Activated T-helper 17 cell treated with anti-CD3 and anti-CD28 coated beads, Interleukin-2, amount 50 U/mL, for 72 hours (primary cell): ENCODE measurements at places on chromosomes 5 and 9.

DNA sequence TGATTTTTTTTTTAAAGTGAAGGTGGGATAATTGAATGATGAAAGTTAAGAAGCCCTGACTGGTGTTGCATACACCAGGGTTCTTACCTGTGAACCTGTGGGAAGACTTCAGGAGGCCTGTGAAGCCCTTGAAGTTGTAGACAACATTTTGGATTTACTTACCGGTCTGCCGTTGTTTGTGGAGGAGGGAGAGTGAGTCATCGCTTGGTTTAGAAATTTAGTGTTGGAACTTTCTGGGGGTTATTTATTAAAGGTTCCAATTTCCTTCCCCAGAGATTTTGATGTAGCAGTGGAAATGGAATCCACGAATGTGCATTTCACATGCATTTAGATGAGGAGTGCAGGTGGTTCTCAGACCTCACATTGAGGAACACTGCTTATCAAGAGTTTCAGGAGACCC is 49.6 kb downstream of the ARHGAP26 start:
- no peak for ATAC-seq

- peak; percentile 90 for ATAC-seq
Measured at GRCh38 chr5:149345147-149345891, at the start of gene GRPEL2. Gene GRPEL2, plus strand, starts transcription at chr5:149345499. Its CDS starts 41 bp downstream, at chr5:149345540.

GRCh38 chr9:127950513-127951289 is 13.0 kb upstream of the DPM2 start:
- ATAC-seq: no peak

GRCh38 chr5:580436-580835 is 31.7 kb upstream of the CEP72 start:
- no peak for ATAC-seq

GRCh38 chr5:131228646-131229045 is 35.2 kb upstream of the CDC42SE2 start:
- ATAC-seq: no peak

- ATAC-seq: peak; percentile 78
Measured at GRCh38 chr9:101387871-101388506, 3.2 kb upstream of the BAAT start.

DNA sequence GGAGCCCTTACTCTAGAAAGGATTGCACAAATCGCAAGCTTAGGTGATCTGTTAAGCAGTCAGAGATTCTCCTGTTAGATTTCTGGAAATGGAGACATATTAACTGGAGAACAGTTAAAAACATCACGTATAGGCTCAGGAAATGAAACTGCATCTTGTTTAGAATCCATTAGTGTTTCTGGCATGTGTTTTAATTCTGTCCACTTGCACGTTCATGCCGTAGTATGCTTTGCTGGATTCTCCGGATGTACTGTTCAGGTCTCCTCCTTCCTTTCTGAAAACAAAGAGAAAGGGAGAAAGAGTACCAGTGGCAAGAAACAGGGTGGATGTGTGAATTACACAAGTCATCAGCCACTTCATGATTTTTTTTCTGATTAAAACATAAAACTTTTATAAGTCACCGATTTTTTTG is 2.5 kb upstream of the RGMB start:
- ATAC-seq: no peak

- ATAC-seq: no peak
Measured at GRCh38 chr5:106331415-106331814, 1339.3 kb downstream of the EFNA5 start.

DNA sequence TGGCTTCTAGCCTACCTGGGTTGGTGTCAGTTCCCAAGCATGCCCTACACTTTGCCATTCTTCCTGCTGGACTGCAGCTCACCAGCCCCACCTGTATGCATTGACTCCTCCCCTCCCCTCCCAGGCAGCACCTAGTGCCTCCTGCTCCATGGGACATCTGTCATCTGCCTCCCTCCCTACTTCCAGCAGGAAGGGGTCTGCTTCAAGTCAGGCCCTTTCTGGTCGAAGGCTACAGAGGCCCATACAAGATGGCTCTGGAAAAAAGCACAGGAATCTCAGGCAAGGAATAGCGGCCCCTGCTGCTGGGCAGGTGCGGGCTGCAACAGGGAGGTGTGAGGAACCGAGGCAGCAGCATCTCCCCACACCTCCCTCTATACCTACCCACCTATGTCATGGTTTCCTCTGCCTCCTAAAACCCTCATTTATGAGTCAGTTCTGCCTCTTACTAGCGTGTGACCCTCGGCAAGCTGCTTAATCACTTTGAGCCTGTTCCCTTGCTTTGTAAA is 19.7 kb downstream of the WWC1 start:
- peak; percentile 29 for ATAC-seq

GRCh38 chr5:35963381-35963843 is 25.0 kb upstream of the CAPSL start:
- ATAC-seq: no peak

- no peak for ATAC-seq
Measured at GRCh38 chr5:160869989-160870521, 18.0 kb upstream of the ATP10B start.

GRCh38 chr9:93037476-93037971 is 21.0 kb upstream of the SUSD3 start:
- peak; percentile 5 for ATAC-seq

GRCh38 chr5:139758510-139759075 is 37.0 kb upstream of the PSD2 start:
- no peak for ATAC-seq

GRCh38 chr5:121841892-121842291 is 9.8 kb upstream of the FTMT start:
- no peak for ATAC-seq

DNA sequence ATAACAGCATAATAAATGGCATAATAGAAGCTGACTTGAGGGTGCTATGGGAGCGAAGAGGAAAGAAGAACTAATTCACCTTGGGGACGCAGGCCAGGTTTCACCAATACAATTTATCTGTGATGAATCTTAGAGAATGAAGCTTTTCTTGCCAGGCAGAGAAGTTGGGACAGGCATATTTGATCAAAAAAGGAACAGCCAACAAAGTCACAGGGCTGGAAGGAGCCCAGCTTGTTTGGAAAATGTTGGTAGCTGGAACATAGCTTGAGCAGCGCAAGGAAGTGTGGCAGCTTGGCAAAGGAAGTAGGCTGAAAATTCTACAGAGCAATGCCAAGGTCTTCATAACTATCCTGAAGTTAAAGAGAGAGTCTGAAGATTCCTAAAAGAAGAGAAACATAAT is 181.5 kb upstream of the OR13F1 start:
- ATAC-seq: no peak

DNA sequence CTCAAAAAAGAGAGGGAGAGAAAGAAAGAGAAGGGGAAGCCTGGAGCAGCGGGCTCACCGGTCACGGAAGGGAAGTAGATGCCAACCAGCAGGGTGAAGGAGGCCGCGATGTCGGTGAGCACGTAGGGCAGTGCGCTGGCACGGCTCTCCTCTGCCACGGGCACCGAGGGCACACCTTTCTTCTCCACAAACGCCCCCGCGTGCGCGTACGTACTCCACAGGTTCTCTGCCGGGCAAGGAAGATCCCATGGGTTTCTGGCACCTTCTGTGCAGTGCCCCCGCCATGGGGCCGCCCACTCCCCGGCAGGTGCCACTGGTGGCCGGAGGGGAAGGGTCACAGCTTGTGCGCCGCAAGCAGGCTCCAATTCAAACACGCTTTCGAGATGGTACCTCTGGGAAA is 30.3 kb downstream of the SLC12A7 start:
- no peak for ATAC-seq

DNA sequence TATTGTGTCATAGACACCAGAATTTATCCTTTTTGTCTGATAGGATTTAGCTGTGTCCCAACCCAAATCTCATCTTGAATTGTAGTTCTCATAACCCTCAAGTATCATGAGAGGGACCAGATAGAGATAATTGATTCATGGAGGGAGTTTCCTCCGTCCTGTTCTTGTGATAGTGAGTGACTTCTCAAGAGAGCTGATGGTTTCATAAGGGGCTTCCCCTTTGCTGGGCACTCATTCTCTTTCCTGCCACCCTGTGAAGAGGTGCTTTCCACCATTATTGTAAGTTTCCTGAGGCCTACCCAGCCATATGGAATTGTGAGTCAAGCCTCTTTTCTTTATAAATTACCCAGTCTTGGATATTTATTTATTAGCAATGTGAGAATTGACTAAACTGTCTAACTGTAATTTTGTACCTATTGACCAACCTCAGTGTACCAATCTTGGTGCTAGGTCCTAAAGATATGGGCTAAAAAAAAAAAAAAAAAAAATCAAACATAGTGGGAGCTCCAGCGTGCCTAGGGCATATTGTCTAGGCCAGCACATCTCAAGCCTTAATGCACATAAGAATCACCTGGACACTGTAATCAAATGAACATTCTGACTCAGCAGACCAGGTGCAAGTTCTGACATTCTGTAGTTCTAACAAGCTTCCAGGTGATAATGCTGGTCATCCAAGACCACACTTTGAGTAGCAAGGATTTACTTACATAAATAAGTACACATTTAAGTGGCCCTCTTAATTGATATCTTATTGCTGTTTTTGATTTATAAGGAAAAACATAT is 30.5 kb downstream of the ST8SIA4 start:
- peak; percentile 98 for ATAC-seq

DNA sequence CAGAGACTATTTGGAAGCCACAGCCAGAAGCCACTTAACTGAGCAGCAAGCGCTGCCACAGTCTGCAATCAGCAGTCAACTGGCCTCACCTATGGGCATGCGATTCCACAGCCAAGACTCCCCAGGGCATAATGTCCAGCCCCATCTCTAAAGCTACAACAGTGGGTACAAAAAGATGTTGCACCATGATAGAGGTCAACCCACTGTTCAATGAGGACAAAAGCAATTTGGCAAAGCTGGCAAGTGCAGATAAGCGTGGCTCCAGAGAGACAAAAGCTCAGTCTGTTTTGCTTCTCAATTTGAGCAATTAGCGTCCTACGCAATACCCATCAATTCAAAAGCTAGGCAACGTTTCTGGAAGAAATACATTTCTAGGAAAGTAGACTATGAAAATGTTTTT is 3.2 kb downstream of the TAS2R1 start:
- ATAC-seq: no peak

GRCh38 chr5:181100121-181100875 is 30.7 kb downstream of the OR2V1 start:
- ATAC-seq: no peak

GRCh38 chr9:85016384-85017006 is 347.0 kb downstream of the NTRK2 start:
- ATAC-seq: no peak

DNA sequence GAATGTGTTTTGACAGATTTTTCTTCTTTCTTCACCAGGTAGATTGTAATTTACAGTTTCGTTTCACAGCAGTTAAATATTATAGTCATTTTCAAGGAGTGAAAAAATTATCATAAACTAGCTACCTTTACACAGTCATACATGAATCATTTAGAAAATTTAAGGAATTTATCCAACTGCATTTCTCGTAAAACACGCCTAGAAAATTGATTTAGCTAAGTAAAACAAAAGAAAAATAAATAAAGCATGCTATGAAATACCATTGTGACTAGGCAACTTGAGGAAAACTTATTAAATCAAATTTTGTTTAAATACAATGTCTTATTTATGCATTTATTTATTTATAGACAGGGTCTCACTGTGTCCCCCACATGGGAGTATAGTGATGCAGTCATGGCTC is 109.9 kb upstream of the EMB start:
- ATAC-seq: no peak

DNA sequence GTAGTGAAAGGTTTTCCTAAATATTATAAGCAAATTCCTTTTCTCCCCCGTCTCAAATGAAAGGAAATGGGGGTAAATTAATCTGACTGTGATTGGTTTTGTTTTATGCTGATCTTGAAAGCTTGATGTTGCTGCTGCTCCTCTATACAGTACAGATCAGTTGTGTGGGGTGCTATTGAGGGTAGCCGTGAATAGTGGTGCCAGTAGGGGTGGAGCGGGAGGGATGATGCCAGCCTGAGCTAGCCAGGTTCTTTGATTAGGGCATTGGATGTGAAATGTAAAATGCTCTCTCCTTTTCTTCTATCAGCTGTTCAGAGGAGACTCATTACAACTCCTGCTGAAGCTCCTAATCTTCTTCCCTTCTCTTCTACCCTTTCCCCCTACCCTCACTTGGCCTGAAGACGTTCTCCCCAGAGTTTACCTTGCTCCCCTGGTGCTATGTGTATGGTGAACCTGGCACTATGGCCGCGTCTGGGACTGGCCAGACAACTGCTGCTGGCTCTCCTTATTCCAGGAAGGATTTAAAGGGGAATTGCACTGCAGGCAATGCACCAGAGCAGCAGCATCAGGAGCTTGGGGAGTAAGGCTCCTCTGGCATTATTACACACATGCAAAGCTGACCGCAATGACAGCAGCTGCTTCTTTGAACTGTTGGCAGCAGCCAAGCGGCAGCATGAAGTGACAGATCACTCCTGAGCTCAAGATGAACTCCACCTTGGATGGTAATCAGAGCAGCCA is 566 bp downstream of the GPR21 start:
- no peak for ATAC-seq

GRCh38 chr5:98535901-98536300 is 237.6 kb upstream of the RGMB start:
- no peak for ATAC-seq

DNA sequence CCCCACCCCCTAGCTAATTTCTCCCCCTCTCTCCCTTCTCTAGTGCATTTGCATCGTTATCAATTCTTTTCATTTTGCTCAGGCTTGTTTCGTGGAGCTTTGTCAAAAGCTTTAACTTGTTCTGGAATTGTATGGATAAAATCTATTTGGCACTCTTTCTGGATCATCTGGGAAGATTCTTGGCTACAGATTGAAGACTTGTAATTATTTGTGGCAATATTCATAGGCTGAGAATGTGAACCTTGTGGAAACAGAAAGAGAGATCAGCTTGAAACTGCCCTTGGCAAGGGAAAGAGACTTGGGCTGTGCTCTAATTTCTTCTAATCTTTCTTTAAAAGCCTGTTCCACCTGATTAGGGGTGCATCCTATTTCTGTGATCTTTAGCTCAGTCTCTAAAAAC is 340.6 kb upstream of the DAB2 start:
- ATAC-seq: no peak

DNA sequence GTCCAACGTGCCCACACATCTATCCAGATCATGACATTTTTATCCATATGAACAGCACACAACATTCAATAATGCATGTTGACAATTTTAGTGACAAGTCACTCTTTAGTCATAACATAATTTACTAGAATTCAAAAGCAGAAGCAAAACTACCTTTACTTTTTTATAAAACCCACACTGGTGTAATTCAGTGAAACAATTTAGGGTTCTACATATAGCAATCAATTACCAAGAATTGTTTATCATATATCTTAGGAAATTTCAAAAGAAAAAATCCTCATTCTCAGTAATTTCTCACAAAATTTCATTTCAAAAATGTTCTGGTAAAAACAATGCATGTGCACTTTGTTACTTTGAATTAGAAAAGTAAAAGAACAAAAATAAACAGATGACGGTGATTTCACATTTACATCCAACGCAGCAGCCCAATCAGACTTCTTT is 12.6 kb downstream of the AUH start:
- ATAC-seq: peak; percentile 79

DNA sequence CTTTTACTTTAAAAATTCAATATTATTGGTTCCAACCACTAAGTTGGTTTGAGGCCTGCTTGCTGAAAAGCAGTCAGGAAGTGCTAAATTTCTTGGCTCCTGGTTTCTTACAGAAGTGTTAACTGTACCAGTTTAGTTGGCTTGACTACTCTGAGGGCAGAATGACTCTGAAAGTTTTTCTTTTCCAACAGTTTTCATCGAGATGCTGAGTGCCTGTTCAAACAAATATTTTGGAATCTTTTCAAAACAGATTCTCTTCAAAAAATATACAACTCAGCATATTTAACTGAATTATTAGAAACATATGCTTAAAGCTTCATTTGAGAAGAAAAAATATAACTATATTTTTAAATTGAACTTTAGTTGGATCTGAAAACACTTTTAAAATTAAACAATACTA is 37.0 kb downstream of the SLC38A9 start:
- no peak for ATAC-seq

- no peak for ATAC-seq
Measured at GRCh38 chr5:116401576-116401975, 173.0 kb downstream of the SEMA6A start.
